MG63 (cell line): ENCODE measurements at places on chromosomes 2 and 18. TPM values are rescaled to one million over a fixed set of nuclear protein-coding genes. Genes with fewer than 3 reads are reported as not detected.
A peak's percentile ranks its signal among the peaks of the same experiment; 100 is the strongest.

The CTDSP1 gene
- total RNA-seq, result 82.9 and 84.6 TPM in 2 replicates

The TEKT4 gene
- total RNA-seq, result not detected in 2 replicates

GRCh38 chr2:223613017-223613950 is 11.1 kb upstream of the SCG2 start:
- DNase-seq, result peak; percentile 93

DNA sequence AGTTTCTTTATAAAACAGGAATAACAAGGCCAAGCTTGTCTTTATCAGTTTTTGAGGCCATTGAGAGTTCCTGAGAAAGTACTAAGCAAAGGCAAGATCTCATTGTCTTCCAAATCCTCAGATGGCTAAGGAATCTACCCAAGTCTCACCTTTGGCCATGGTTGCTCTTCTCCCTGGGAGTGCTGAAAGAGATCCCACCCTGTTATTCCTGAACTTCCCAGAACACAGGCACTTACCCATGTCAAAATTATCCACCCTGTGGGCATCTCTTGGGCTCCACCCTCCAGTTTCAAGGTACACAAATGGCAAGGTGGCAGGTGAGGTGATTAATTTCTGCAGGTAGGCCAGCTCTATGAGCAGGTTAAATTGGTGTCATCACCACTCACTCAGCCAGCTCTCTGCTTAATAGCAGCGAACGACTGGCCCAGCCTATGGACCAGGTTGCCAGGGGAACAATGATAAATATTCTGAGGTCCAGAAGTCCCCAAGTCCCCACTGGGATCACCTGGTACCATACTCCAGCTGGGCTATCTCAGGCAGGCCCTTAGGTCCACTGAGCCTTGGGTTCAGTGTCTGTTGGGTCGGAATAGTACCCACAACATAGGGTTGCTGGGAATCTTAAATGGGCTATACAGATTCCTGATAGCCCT is 2.3 kb upstream of the SPRED2 start:
- DNase-seq, result no peak

The MC4R gene
- not detected in 2 replicates for total RNA-seq

DNA sequence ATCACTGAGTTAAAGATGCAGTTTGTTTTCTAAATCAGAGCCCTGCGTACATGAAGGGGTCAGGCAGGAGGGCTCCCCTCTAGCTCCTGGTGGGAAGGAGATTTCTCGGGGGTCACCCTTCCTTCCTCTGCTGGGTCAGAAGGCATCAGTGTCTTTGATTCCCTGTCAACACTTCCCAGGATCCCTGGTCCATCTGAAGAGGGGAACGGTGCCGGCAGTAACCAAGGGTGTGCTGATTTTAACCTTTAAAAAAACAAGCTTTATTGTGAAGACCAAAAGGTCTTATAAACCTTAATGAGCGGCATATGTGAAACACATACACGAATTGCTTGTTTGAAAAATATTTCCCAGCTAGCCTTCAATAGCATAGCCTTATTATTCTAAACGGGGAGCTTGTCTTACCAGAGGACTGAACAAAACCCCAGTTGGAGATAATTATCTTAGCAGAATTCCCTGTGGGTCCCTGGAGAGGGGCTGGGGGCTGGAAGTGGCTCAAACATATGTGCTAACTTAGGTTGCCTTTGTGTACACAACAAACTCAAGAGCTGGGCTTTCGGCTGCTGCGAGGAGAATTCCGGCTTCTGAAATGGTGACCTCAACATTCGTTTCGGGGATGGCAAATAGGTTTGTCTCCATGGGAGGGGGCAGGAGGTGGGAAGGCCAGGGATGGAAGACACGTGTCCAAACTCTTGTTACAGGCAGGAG is 114.9 kb upstream of the MYCN start:
- no peak for DNase-seq

- DNase-seq, result no peak
Observed at GRCh38 chr2:130729322-130730299, 741 bp downstream of the GPR148 start.

GRCh38 chr2:222730366-222730999 is 59.0 kb downstream of the MOGAT1 start:
- DNase-seq, result no peak

DNA sequence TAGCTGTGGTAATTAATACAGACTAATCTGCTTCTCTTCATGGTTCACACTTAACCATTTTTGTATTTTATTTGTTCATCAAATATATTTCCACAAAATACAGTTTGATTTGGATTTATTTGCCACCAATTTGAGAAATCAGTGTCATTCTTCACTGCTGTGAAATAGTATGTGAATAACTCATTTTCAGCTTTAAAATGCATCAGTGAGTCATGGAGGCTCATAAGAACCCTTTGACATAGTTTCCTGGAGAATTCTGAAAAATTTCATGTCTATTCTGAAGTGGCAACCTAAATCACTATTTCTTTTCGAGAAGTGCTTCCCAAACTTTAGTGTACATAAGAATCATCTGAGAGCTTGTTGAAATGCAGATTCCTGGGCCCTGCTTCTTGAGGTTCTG is 1026.7 kb upstream of the ACVR2A start:
- DNase-seq, result no peak

GRCh38 chr2:120981443-120981842 is 245.8 kb downstream of the GLI2 start:
- no peak for DNase-seq

- DNase-seq, result no peak
Observed at GRCh38 chr2:8581234-8581561, 100.7 kb upstream of the ID2 start.

- DNase-seq, result no peak
Observed at GRCh38 chr2:239725551-239725890, 299.6 kb downstream of the NDUFA10 start.

DNA sequence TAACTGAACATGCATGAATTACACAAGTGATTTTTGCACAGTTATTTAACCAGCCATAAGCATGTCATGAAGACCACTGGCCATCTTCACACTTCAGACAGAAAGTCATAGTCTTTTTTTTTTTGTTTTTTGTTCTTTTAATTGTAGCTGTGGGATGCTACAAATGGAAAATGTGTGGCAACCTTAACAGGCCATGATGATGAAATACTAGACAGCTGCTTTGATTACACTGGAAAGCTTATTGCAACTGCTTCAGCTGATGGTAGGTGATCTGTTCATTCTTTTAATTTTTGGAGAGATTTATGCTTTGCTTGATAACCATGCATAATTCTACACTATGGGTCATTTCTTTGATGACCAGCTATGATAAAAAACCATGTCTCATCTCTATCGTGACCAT is 35.6 kb downstream of the DAW1 start:
- no peak for DNase-seq

The TMEM131 gene
- total RNA-seq, result 5.9 and 44.7 TPM in 2 replicates

The REG3A gene
- not detected in 2 replicates for total RNA-seq

The SCN7A gene
- not detected in 2 replicates for total RNA-seq

The PDE11A gene
- total RNA-seq, result 0.13 and 0.25 TPM in 2 replicates

DNA sequence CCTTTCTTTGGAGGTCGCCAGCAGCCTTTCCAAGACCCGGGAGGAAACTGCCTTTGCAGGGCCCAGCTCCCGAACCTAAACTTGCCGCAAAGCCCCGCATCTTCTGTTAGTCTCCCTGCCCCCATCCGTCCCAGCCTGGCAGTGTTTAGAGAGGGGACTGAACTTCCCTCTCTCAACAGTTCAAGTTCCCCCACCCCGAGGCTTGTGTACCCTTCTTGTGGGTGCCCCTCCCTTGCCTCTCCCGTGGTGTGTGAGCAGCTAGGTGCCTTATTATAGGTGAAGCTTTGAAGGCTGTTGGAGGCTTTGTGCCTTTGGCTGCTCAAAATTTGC is 1.4 kb downstream of the LBH start:
- DNase-seq, result no peak

GRCh38 chr2:129274918-129275317 is 704.5 kb upstream of the RAB6C start:
- no peak for DNase-seq

GRCh38 chr2:189613077-189613636 is 32.6 kb upstream of the SLC40A1 start:
- peak; percentile 2 for DNase-seq

The WNT10A gene
- total RNA-seq, result not detected in 2 replicates

- DNase-seq, result no peak
Observed at GRCh38 chr2:32683520-32684086, 55.8 kb downstream of the TTC27 start.

DNA sequence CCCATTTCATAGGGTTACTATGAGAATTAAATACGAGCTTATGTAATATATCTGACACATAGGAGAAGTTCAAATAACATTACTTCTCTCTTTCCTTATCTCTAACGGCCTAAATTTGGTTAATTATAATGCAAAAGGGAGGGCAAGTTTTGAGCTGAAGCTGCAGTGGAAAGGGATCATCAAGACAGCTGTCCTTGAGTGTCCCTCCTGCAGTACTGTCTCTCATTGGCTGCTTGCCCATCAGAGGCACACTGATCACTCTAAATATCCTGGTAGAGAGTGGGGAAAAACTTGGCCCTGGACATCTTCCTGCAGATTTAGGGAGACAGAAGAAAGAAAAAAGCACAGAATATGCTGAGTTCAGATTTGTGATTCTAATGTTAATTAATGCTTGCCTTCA is 186.0 kb downstream of the CAMKMT start:
- DNase-seq, result no peak
